Kidney epithelial cell (primary cell): ENCODE measurements at places on chromosomes 7 and 10. TPM values are rescaled to one million over a fixed set of nuclear protein-coding genes. Genes with fewer than 3 reads are reported as not detected.

Gene BBS9
- total RNA-seq: 17.4 and 20.4 TPM in 2 replicates

Gene TRPV5
- not detected in 2 replicates for total RNA-seq

DNA sequence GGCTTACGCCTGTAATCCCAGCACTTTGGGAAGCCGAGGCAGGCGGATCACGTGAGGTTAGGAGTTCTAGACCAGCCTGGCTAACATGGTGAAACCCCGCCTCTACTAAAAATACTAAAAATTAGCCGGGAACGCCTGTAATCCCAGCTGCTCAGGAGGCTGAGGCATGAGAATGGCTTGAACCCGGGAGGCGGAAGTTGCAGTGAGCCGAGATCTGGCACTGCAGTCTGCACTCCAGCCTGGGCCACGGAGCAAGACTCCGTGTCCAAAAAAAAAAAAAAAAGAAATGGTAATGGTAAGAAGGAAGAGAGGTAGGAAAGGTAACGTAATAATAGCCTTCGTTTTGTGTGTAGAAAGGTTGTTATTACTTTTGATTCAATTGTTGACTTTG, 1.2 kb downstream of the HSPA14 start:
- DNase-seq: no peak

DNA sequence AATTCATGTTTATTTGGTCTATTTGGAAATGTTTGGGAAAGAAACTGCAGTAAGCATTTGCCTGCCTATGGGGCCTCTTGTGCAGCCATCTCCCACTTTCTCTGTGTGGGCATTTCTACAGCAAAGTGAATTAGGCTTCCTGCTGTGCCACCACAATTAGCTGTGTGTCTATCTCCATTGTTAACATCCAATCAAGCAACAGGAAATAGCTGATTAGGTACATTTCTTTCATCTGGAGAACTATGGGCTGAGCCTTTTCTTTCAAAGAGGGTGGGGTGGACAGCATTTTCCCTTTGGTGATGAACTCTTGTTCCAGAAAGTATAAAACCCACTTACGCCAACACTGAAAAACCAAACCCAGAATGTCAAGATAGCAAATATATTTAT, 640.0 kb downstream of the ACTR3B start:
- DNase-seq: no peak

DNA sequence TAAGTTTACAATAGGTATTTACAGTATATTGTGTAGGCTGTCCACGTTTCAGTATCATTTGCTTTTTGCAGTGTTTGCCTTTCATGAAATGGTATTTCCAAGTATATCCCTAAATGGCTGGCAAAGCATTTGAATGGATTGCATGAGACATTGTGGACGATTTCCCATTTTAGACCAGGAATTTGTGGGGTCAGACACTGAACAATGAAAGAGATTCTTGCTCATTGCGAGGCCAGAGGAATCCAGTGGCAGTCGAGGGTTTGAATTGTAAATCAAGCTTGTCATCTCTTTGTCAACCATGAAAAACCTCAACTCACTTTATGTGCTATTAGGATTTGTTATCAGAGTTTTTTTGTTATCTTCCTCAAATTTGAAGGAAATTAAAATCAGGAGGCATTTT, 70.8 kb downstream of the CREB5 start:
- no peak for DNase-seq

DNA sequence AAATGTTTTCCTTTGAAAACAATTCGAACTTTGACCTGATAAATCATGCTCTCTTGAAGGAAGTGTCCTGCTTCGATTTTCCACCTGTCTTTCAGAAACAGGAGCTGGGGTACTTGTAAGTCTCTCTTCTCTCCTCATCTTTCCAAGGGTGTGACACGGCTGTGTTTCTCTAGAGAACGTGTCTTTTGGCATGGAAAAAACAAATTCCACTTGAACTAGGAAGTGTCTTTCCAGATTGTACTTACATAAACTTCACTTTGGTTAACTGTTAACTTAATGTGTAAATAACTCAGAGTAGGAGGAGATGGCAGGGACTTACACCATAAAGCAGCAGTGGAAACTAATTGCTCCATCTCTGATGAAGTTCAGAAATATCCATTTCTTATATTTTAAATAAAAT, 4.2 kb upstream of the CALCR start:
- no peak for DNase-seq

DNA sequence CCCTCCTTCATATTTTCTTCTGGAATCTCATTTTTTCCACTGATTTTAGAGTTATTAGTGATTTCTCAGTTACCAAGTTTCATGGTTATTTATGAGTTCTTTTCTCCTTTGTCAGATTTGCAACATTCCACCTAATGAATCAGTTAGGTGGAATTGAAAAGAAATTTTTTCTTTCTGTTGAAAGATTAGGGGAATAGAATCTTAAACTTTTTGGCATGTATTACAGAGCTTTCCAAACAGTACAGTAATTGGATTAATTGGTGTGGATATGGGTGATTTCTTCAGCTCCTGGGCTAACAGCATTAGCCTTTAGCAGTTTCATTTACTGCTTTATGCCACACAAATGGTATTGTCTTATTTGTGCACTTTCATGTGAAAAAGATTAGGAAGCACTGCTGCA, 17.0 kb downstream of the STAM start:
- DNase-seq: no peak

- no peak for DNase-seq
Observed at GRCh38 chr7:128235471-128235870, 5.6 kb upstream of the LEP start.

DNA sequence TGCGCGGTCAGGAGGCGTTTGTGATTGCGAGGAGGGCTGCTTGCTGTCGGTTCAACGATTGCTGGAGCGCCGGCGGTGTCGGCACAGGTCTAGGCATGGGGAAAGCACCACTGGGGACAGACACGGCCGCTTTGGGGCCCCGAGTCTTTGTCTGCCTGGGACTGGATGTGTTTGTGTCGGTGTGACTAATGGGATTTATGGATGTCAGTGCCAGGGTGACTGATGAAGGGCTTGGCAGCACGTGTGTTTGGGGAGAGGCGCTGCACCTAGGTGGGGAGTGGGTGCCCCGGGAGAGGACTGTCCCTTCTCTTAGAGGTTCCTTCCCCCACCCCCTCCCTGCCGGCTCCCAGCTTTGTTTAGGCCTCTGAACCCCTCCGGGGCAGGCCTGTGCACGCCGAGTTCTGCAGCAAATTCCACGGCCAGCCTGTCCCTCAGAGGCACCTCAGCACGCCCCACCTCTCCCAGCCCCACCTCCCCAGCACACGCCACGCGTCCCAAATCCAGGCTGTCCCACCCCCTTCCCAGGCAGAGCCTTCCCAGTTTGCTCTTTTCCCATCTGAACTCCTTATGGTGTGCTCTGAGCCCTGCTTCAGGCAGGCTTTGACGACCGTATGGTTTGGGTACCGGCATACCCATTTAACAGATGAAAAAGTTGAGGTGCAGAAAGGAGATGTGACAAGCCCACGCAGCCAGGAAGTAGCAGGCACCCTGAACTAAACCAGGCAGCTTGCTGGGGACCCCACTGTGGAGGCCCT, 6.4 kb upstream of the TNRC18 start:
- DNase-seq: no peak
